ENCODE measurements at places on chromosomes 2 and 18.

- DNase-seq = no peak
Observed at GRCh38 chr2:74226648-74227213, 28.3 kb downstream of the MTHFD2 start.

- DNase-seq = peak; percentile 14
Observed at GRCh38 chr18:22324191-22325131, 93.3 kb downstream of the CTAGE1 start.

- DNase-seq = no peak
Observed at GRCh38 chr18:59848002-59848401, 51.8 kb upstream of the PMAIP1 start.

- DNase-seq = no peak
Observed at GRCh38 chr2:25920786-25921415, 42.6 kb upstream of the ASXL2 start.

- no peak for DNase-seq
Observed at GRCh38 chr2:88351249-88351601, 101.3 kb downstream of the FOXI3 start.

GRCh38 chr18:28768791-28769768, 592.1 kb upstream of the CDH2 start:
- DNase-seq = no peak

DNA sequence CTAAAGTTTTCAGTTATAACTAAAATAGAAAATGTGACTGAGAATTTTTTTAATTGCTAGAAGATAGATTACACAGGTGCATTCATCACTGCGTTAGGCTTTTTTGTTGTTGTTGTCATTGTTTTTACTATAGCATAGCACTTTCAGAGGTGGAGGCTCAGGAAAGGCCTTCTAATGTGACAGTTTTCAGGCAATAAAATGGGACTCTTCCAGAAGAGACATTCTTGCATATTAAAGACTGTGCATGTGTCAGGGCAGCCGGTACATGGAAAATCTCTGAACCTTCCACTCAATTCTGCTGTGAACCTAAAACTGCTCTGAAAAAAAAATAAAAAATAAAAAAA, 175.2 kb downstream of the METTL4 start:
- no peak for DNase-seq

- no peak for DNase-seq
Observed at GRCh38 chr2:144675731-144676130, 155.8 kb upstream of the ZEB2 start.

DNA sequence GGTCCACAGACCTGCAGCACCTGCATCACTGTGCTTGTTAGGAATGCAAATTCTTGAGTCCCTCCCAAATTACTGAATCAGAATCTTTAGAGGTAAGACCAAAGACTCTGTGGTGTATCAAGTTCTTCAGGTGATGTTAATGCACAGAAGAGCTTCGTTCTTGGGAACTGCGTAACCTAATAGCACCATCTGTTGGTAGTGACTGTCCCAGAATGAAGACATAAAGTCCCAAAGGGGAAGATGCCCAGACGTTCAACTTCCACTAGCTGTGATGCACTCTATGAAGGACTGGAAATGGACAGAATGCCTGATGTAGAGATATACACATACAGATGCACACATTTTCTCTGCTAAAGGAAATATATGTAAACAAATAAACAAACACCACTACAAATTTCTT, 576.0 kb downstream of the LRP1B start:
- DNase-seq = peak; percentile 78

DNA sequence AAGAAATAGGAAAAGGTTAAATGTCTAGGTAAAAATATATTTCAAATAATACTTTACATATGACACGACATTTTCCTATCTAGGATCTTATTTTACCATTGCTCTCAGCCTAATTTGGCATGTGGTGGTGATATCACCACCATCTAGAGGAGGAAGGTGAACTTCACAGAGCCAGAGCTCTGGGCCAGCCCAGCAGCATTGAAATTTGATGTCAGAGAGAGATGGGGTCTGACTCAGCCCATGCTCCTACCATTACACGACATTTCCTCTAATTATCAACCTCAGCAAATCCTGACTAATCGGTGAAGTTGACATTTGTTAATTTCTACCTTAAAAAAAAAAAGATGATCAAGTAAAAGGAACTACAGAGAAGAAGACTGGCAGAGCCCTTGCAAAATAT, 42.3 kb downstream of the LRRTM4 start:
- DNase-seq = no peak

DNA sequence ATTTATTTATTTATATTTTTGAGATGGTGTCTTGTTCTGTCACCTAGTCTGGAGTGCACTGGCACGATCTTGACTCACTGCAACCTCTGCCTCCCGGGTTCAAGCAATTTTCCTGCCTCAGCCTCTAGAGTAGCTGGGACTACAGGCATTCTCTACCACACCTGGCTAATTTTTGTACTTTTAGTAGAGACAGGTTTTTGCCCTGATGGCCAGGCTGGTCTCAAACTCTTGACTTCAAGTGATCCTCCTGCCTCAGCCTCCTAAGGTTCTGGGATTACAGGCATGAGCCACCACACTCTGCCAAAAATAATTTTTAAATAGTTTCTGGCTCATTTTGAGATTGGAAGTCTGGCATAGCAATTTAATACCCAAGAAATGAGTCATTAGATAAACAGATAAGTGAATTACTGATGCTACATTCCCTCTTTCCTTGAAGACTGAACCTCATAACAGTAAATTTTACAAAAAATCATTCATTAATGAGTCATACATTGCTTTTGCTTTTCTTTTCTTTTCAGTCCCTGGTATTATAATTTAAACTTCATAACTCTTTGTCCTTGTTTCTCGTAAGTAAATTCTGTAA, 881.6 kb upstream of the PIK3C3 start:
- DNase-seq = no peak

DNA sequence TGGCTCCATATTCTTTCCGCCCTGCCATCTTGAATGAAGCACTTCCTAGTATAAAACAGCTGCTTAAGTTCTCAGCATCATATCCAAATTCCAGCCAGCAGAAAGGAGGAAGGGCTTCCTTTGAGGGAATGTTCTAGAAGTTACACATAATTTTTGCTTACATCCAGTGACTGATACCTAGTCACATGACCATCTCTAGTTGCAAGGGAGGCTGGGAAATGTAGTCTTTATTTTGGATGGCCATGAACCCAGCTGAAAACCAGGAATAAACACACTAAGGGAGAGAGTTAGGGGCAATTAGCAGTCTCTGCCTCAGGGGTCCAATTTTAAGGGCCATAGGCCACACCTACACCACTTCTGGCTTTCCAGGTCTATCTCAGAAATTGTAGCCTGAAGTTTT, 57.8 kb upstream of the LMAN1 start:
- DNase-seq = no peak

- DNase-seq = no peak
Observed at GRCh38 chr2:48144777-48145176, 238.5 kb upstream of the FBXO11 start.

- peak; percentile 88 for DNase-seq
Observed at GRCh38 chr2:29108225-29108624, 7.0 kb upstream of the CLIP4 start.

DNA sequence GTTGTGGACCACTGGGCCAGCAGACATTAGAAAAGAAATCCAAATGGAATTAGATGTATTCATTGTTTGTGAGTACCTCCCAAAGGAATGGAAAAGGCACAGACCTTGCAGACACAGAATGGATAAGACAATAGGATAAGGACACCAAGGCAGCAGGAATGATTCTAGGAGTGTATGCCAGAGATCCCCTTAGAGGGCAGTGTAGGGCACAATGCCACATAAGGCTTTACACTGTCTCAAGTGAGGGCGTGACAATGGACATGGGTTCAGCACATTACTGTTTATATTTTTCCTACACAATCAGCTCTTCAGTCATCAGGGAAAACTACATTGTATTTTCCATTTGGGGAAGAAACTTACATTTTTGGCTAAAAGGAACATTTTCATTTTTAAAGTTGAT, 250.9 kb downstream of the PTH2R start:
- DNase-seq = no peak

- no peak for DNase-seq
Observed at GRCh38 chr2:20035955-20036666, 15.3 kb downstream of the LAPTM4A start.

DNA sequence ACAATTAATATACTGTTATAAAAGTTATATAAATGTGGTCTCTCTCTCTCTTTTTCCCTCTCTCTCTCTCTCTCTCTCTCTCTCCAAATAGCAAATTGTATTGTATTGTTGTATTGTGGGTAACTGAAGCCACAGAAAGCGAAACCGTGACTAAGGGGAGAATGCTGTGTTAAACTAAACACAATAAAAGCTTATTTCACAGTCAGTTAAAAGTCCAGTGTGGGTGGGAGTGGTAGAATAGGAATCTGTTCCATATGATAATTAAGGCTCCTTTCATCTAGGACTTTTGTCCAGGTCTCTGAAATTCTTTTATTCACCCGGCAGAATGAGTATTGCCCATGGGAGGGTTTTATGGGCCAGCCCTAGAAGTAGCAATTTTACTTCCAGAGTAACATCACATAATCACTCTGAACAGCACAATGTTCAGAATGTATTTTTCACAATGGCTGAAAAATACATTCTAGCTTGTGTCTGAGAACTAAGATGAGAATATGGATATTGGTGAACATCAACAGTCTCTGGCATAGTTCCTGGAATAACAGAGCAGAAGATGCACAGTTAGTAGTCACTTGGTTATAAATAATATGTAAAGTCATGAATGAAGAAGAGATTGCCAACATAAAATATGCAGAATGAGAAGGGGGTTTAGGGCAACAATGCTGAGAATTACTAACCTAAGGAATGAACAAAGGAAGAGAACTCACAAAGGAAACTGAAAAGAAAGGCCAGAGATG, 399.1 kb downstream of the PLCL1 start:
- peak; percentile 20 for DNase-seq

DNA sequence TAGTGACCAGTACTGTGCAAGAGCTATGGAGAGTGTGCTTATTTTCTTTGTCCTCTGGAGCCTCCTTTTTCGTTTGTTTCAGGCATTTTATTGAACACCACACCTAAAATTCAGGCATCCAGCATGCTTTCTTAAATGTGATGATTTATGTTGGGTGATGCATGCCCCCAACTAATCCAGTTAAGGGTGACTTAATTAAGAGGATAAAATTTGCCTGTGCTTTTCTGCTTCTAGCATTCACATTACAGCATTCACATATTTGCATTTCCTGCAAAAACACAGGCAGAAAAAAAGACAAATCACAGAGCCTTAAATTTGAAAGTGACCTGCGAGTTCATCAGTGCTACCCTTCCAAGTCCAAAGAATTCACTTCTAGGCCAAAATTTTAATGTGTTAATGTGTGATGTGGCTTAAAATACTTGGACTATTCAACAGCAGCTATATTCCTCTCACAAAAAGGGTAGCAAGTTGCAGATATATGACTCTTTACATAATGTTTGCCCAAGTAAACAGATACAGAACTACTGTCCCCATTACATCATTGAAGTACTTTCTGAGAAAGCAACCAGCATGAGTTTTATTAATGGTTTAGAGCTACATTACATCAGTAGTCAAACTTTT, 286.5 kb downstream of the THSD7B start:
- no peak for DNase-seq

GRCh38 chr2:39530411-39530866, 93.4 kb upstream of the MAP4K3 start:
- DNase-seq = no peak

- no peak for DNase-seq
Observed at GRCh38 chr2:28662044-28662443, 89.6 kb upstream of the PPP1CB start.

- no peak for DNase-seq
Observed at GRCh38 chr2:1493431-1494126, 80.3 kb downstream of the TPO start.

- no peak for DNase-seq
Observed at GRCh38 chr2:75002007-75002406, 43.6 kb downstream of the POLE4 start.

DNA sequence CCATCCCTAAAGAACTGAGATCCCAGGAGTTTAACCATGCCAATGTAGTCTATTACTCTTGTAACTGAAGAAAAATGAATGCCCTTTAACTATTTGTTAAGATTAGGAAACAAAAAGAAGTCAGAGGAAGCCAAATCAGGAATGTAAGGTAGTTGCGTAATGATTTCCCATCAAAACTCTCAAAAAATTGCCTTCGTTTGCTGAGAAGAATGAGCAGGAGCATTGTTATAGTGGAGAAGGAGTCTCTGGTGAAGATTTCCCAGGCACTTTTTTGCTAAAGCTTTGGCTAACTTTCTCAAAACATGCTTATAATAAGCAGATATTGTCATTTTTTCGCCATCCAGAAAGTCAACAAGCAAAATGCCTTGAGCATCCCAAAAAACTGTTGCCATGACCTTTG, 224.0 kb upstream of the SIX2 start:
- DNase-seq = no peak

DNA sequence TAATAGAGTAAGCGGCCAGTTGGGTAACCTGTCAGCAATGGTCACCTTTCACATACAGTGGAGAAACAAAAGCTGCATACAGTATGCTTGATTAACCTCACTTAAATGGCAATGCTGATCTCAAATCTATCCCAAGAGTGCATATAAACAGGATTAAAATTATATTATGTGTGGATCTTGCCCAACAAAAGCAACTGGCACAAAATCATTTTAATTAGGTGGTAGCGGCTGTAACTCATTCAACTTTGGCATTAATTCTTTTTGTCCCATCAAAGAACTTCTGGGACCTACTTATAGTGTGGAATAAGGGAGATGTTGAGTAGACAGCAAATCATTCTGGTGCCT, 167.8 kb upstream of the VRK2 start:
- DNase-seq = no peak

GRCh38 chr2:133045787-133046186, 375.8 kb upstream of the LYPD1 start:
- DNase-seq = no peak

DNA sequence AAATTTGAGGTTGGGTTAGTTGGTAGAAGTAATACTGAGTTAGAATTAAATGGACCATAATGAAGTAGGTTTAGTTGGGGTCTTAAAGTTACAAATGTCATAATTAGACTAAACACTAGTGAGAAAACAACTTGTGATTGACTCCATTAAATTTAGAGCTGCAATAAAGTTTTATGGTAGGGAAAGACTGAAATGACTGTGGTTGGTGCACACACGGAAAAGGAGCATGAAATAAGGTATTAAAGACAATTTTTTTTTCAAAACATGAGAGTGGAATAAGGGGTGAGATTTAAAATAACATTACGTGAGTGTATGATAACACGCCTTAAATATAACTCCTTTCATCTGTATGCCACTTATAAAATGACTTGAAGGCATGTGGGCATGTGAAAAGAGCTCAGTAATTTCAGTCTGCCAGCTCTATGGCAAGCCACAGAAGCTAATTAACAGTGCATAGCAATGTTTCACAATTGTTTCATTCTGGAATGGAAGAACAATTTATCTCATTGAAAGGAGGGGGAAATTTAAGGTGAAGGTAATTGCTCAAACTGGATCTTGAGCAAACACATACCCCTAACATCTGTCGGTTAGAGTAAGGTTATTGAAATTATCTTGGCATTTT, 1.4 kb downstream of the FRZB start:
- DNase-seq = no peak

GRCh38 chr2:71101656-71102055, 28.4 kb downstream of the MCEE start:
- DNase-seq = no peak

GRCh38 chr2:128452536-128453530, 134.2 kb upstream of the HS6ST1 start:
- DNase-seq = no peak

GRCh38 chr18:32881009-32881408, 108.2 kb upstream of the KLHL14 start:
- no peak for DNase-seq

- no peak for DNase-seq
Observed at GRCh38 chr2:239803102-239803765, 221.9 kb downstream of the NDUFA10 start.
